ENCODE measurements at places on chromosomes 11 and 22.

- DNase-seq: peak; percentile 32
Observed at GRCh38 chr11:5476186-5476819, 12.2 kb upstream of the OR52D1 start.

- no peak for DNase-seq
Observed at GRCh38 chr11:87263979-87264378, 226.2 kb downstream of the TMEM135 start.

DNA sequence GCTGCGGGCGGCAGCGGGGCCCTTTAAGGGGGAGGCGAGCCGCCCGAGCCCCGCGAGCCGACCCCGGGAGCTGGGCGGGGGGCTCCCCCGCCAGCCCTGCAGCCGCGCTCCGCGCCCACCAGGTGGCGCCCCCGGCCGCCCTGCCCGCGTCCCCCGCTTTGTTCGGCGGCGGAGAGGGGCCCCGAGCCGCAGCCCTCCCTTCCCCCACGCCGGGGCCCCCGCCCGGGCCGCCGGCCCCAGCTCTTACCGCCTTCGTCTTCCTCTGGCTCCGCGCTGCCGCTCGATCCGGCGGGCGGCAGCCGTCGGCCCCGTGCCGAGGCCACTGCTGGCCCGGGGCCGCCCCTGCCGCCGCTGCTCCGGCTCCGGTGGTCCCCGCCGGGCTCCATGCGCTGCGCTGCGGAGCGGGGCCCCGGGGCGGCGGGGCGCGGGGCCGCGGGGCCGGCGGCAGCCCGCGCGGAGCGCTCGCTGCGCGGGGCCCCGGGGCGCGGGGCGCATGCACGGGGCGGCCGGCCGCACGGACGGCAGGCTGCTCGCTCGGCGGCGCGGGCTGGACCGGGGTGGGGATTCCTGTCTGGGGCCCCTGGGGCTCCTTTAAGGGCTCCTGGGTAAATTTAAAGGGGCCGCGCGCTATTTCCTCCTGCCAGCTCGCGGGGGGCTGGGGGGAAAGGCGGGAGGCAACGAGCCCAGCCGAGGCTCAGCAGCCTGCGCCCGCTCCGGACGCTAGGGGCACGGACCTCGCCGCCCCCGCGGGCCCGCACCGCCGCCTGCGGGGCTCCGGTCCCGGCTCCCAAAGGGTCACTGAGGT lies at the start of gene ZFTA:
Gene ZFTA, minus strand, starts transcription at position 539 of the 805 bp plus-strand sequence. Its CDS starts 153 bp downstream, at position 386.
- peak; percentile 54 for DNase-seq

DNA sequence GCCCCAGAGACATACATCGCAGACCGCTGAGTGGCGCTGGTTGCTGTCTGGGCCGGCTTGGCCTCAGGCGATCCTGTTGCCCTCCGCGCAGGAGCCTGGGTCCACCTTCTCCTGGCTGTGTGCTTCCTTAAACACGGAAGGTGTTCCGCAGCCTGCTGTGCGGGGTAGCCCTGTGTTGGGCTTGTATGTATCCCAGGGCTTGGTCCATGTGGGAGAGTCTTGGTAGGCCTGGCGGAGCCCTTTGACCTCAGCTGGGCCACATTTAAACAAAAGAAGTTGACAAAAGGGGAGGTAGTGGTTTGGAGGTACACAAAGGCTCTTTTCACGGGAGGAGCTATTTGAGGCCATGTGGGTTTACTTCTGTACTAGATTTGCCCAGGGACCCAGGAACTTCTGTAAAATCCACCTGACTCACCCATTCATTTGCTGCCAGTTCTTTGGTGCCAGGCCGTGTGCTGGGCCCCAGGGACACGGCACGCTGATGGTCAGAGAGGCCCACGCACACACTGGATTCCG lies 11.0 kb upstream of the GRAMD4 start:
- no peak for DNase-seq

DNA sequence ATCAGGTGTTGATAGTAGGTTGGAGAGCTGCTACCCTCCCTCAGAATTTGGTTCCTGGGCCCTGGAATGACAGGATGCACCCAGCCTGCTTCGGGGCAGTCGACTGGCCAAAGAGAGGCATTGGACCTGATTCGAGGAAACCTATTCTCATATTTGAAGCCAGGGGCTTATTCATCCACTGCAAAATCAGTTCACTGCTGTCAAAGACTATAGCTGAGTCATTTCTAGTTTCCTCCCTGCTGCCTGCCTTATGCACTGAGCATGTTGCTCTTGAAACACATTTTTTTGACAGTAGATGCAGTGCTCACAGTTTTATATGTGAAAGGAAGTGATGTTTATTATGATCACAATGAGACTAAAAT lies 565.4 kb downstream of the ETS1 start:
- no peak for DNase-seq

GRCh38 chr11:12127206-12127898 lies 17.0 kb downstream of the MICAL2 start:
- no peak for DNase-seq
